ENCODE measurements at places on chromosomes 6 and 20.

GRCh38 chr6:46898006-46898405 is 23.7 kb downstream of the ADGRF5 start:
- DNase-seq = no peak

DNA sequence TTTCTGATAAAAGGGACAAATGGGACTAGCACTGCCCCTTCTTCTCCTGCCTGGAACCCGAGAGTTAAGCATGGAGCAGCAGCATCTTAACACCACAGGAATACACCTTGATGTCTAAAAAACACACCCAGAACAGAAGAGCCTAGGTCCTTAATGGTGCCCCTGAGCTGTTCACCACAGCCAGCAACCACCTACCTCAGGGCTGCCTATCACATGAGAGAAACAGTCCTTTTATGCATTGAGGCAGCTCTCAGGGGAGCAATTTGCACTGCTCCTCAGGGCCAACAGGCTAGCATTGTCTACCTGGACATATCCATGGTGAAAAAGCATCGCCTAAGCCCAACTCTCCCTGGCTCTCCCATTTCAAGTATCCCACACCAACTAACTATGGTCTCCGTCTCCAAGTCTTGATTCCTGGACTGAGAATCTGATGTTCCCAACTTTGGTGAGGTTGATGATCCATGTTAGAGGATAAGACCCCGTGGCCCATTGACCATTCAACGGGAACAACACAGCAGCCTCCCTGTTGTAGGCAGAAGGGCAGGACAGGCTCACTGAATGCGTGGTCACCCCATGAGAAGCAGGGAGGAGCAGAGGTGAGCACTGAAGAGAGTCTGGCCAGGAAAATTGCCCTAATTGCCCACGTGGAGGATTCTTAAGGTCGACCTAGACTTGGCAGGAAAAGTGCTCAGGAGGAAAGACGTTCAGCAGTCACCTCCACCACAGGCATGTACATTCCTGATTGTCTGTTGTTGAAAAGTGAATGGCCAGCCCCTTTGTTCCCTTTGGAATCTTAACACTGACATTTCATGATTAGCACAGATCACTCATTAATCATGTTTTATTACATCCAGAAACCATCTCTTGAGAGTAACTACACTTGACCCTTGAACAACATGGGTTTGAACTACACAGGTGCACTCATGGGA is 4.2 kb upstream of the APMAP start:
- no peak for DNase-seq

- no peak for DNase-seq
Measured at GRCh38 chr20:9609887-9610502, 95.6 kb downstream of the LAMP5 start.

GRCh38 chr6:116015561-116015960 is 45.1 kb downstream of the FRK start:
- no peak for DNase-seq

DNA sequence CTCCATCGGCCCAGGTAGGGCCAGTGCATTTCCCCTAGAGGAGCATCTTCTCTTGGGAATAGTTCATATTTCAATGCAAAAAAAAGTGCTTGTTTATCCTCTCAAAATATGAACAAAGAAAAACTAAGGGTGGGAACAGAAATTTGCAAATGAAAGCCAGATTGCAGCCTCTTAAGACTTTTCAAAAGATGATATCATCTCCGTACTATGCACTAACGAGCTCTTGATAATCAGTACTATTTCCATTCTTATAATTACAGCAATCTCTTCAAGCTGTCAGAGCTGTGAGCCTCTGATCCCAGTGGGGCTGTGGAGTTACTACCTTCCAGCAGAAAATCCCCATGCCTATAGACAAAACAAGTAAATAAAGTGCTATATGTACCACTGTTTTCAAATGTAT is 77.1 kb downstream of the SOD2 start:
- no peak for DNase-seq

DNA sequence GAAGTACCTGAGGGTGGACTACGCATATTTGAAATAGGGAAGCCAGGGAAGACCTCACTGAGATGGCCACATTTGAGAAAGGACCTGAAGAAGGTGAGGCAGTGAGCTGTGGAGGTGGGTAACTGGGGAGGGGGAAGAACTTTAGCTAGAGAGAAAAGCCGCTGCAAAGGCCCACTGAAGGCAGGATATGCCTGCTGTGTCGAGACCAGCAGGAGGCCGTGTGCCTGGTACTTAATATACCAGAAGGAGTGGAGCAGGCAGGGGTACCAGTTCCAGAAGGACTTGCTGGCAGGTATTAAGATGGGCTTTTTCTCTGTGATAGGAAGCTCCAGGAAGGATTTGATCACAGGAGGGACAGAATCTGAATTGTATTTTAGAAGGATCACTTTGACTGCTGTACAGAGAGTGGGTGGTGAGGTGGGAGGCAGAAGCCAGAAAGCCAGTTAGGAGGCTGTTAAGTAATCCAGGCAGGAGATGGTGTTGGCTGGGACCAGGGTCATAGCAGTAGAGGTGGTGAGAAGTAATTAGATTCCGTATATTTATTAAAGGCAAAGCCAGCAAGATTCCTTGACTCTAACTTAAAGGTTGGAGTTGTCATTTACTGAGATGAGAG is 54.2 kb upstream of the FANCE start:
- DNase-seq = no peak

GRCh38 chr6:65399355-65400084 is 307.5 kb downstream of the EYS start:
- DNase-seq = no peak

GRCh38 chr20:40849456-40849855 is 160.4 kb upstream of the MAFB start:
- no peak for DNase-seq
